NCI-H82 (cell line): ENCODE measurements at places on chromosomes 3 and 15.

DNA sequence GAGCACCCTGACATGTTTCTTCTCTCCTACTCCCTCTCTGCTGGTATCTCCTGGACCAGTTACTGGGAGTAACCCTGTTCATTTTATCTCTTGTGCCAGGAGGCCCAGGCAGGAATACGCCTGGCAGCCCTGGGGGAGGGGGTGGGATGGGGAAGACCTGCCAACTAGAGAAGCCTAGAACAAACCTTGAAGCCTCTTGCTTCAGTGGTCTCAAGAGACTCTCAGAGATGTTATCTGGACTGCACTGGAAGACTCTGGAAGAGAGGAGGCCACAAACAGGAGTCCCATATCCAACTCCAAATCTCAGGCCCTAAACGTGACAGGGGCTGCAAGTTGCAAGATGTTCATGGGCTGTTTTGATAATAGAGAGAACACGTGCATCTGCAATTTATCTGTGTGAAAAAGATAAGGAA is at the start of gene EPB42:
TSS of gene EPB42 (minus strand) at position 28 of the 413 bp plus-strand sequence. CDS start 193 bp downstream, outside the sequence.
- DNase-seq, result no peak

DNA sequence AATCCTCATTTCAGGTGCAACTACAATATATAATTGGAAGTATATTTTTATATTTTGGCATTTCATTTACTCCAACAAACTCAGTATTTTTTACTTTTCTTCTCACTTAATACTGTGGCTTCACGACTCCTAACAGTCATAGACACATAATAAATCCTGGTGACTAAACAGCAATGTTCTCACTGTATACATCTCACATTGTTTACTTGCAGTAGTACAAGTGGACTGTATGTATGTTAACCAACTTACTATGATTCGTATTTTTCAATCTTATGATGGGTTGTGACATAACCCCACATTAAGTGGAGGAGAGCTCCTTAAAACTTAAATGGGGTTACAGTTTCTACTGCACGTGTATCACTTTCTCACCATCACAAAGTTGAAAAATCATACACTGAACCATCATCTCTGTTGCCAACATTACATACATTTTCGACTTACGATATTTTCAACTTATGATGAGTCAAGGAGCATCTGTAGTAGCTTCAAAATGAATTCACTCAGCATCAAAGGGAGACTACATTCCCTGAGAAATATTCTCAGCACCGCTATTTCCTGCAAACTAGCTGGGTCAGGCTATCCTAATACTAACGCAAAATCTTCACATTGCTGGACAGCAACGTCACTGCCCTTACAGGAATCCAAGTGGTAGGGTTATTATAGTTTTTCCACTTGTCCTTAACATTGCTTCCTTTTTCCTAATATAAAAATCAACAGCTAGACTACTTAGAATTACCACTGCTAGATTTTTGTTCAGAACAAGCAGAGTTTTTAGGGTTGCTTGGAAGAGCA is 7.3 kb downstream of the ADAM10 start:
- no peak for DNase-seq

DNA sequence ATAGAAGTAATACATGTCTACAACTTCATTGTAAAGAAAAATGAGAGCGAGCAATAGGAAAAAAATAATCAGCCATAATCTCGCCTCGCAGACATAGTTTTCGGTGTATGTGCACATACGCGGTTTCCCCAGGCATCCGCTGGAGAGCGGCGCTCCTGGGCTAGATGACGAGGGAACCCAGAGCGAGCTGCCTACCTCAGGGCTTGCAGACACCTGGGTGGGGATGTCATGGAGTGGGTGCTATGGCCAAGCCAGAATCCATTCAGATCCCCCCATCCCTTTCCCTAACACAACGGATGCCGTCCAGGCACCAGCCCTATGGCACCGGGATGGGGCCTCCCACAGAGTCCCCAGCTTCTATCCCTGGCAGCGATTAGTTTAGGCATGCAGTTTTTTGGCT is 4.5 kb upstream of the CFAP100 start:
- no peak for DNase-seq

DNA sequence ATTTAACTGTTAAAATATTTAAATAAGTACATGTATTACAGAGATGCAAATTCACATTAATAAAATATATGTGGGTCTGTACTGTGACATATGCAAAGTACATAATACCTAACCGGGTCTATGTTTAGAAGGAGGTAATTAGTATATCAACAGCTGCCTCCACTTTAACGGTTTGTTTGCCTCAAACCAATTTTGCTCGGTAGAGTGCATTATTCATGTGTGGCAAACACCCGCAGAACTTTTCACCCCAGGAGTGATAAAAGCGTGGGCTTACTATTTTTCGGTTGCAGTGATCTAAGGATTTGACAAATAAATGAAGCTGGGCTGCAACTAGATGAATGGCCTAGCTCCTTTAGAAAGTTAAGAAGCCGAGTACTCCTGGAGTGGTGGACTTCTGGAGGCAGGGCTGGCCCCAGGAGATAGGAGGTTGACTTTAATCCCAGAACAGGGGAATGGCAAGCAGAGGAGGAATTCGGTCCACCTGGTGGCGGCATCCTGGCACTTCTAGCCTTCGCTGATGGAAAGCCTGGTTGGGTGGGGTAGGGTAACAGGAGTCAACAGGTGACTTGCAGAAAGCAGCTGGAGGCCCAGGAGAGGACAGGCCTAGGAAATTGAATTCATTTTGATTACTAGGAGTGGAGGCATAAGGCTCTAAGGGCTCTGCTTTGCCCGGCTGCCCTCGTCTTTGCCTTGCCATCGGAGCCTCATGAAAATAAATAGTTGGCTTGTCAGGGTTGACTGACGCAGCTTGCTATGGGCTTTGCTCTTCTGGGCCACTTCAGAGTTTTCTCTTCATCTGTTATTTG is 2.4 kb downstream of the SLCO3A1 start:
- DNase-seq, result peak; percentile 30

GRCh38 chr3:45573591-45573990 is 21.0 kb upstream of the LIMD1 start:
- no peak for DNase-seq

DNA sequence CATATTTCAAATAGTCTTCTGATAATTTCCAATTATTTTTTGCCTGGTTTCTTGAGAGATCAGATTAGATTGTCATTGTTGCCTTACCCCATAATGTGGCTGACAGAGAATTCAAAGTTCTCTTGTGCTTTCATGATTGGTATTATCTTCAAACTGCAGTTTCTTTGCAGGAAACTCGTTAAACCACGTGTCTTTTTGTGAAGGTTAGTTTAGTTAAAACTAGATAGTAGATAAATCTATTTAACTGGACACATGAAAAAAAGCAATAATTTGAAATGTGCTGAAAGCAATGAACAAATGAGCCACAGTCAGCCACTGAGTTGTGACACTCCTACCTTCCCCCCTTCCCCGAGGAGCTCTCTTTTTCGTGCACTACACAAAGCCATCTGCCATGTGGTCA is 327.5 kb upstream of the UMPS start:
- DNase-seq, result peak; percentile 28

DNA sequence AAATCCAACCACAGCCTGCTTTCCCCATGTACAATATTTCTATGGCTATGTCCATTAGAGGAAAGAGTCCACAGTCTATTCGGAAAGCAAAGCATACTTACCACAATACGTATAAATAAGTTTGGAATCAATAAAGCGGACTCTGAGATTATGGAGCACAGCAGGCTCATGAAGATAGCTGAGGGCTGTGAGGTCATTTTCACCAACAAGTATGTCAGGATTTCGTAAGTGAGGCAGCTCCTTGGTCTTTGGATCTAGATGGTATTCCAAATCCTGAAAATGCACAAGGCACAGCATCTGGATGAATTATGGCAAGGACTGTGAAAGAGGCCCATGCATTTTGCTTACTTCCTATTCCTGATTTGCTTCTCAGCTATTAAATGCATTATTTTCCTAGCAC is 100.4 kb downstream of the MYO5A start:
- DNase-seq, result no peak

- no peak for DNase-seq
These were observed 526.5 kb upstream of the PROK2 start for GRCh38 chr3:72311425-72311824.
